Stimulated activated CD8-positive, alpha-beta memory T cell treated with anti-CD3 and anti-CD28 coated beads, Interleukin-15, amount 100 ng/mL, for 4 hours (primary cell): ENCODE measurements at places on chromosomes 13 and 19.

GRCh38 chr19:1725100-1726064 lies 27.9 kb upstream of the ONECUT3 start:
- no peak for DNase-seq

GRCh38 chr19:39432677-39433025 lies 3.1 kb downstream of the RPS16 start:
- DNase-seq = no peak

GRCh38 chr19:4061178-4061682 lies 5.5 kb downstream of the ZBTB7A start:
- DNase-seq = no peak

DNA sequence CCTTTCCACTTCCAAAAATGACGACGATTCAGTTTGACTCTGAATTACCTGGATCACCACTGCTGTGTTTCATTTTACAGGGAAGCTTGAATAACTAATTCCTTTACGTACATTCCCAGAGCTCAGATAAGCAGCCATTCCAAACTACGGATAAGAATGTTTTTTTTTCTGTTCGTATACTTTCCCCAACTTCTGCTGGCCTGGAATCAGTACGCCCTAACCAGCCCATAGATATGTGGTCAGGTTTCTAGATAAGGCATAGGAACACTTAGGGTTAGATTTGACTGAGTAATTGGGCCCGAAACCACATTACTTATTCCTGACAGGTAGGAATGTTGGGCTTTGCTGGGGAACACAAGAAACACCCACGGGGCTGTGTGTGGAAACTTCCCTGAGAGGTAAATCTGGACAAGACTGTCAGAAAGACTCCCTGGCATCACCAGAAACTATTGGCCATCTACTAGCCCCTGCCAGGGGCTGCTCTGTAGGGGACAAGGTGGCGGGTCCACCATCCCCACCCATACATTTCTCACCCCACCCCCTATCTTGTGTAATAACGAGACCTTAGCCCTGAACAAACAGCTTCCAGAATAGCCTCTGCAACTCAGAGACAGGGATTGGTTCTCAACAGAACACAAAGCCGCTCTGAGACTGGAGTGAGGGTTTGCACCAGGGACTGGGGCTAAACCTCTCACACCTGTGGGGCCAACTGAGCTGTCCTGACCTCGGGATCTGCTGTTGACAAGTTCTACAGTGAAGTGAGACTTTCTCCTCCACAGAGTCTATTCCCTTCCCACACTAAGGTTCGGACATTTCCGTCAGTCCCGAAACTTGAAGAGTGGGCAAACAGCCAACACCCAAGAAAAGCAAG lies 15.6 kb downstream of the RHPN2 start:
- DNase-seq = no peak

GRCh38 chr19:48627201-48627864 lies 8.0 kb downstream of the SPHK2 start:
- DNase-seq = no peak

- DNase-seq = peak; percentile 10
Measured at GRCh38 chr13:48580185-48580803, 47.4 kb upstream of the RCBTB2 start.

- DNase-seq = no peak
Measured at GRCh38 chr19:35937345-35938281, 1.4 kb downstream of the LRFN3 start.

DNA sequence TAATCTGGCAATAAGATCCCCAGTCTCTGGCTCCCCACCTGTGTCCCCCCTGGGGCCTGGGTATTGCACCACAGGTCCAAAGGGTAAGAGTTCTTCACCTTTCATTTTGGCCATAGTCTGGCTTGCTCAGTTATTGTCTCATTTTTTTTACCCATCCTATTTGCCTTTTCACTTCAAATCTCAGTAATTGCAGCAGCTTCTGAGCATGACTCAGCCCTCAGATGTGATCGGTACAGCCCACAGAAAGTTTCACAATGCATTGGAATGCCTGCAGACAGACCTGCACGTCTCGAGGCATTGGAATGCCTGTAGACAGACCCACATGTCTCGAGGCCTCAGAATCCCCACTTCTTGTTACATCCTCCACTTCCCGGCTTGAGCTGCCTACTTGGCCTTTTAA lies 173.6 kb downstream of the NUFIP1 start:
- DNase-seq = no peak

DNA sequence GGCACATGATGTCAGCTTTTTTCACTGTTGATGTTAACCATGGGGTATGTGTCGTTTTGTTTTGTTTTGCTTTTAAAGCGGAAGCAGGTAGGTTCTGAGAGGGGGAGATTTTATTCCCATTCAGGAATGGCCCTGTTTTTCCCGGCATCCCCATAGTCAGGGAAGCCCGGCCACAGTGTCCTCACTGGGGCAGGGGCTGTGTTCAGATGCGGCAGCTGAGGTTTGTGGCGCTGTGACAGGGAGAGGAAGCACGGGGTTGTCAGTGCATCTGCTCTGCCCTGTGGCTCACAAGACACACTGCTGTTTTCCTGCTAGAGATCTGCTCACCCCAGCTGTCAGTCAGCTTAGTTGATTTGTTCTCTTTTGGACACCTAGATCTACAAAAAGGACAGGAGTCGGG lies 27.6 kb downstream of the ANKRD27 start:
- no peak for DNase-seq

DNA sequence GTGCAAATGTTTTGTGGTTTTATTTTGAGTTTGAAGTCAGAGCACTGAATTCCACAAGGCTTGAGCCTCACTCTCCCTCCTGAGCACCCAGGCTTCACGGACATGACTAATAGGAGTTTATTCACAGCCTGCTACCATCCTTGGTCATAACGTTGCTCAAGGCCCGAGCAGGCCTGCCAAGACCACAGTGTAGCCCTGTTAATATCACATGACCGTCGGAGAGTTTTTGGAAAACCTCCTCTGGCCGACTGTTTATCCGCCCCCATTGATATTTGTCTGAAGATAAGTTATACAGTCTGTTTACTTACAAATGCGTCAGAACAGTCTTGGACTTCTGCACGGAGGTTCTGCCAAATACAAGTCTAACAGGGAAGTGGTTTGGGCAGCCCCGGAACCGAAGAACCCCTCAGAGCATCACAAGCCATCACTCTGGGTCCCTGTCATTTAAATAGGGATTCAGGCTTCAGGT lies 89.9 kb downstream of the COL4A2 start:
- DNase-seq = no peak

DNA sequence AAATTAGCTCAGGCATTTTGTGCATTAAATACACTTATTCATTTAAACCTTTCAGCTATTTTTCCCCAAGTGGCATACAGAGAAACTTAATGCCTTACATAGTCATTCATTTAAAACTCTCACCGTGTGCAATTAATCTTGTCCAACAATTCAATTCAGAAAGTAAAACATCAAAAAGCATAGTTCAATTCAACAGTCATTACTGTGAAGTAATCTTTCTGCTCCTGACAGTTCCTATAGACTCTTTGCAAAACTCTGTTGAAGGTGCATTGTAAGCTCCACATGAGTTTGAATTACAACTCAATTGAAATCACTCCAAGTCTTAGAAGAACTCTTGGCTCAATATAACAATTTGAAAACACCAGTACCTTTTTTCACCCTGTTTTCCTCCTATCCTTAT lies 228.3 kb downstream of the DACH1 start:
- DNase-seq = no peak
